ENCODE measurements at places on chromosomes 1 and 21. TPM values are rescaled to one million over a fixed set of nuclear protein-coding genes. Genes with fewer than 3 reads are reported as not detected.

OR6K3 gene
- total RNA-seq, result not detected

DAB1 gene
- 0.33 TPM for total RNA-seq

AKR7A3 gene
- total RNA-seq, result 0.11 TPM

IVL gene
- 0.79 TPM for total RNA-seq

EVI5 gene
- total RNA-seq, result 57.3 TPM

C1orf115 gene
- 0.76 TPM for total RNA-seq

LHX8 gene
- total RNA-seq, result not detected

EPHA10 gene
- not detected for total RNA-seq

FALEC gene
- total RNA-seq, result not detected

RHBDL2 gene
- 0.79 TPM for total RNA-seq

All from placental epithelial cell (primary cell).